ENCODE measurements at places on chromosomes 2 and 18.

DNA sequence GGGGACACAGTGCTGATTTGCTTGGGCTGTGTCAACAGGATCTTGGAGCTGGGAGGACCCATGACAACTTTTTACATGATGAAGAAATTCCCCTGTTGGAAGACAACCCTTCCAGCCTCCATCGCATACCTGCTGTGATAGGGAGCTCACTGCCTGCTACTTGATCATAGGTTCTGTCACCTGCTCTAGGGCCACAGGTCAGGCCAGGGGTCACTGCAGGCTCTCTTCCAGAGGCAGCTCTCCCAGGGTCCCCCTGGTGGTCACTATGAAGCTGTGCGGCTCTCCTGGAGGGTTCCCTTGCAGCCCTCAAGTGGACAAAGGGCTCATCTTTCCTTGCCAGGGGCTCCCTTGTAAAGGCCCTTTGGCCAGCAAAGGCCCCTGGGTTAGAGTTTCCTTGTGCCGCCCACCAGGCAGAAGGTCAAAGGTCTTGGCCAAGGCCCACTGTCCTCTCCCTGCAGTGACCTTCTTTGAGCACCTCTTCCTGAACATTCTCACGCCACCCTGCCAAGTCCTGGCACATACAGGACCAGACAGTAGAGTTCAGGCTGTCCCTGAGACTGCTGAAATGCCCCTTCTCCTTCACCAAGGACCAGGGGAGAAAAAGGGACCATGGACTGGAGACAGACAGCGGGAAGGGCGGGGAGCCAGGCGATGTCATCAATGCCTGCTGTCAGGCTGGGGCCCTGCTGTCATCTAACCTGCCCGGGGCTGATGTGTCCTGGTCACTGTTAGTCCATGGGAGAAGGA lies 345.1 kb downstream of the DYSF start:
- peak; percentile 33 for DNase-seq

- DNase-seq, result no peak
These were observed 129.2 kb downstream of the IKZF2 start for GRCh38 chr2:213021971-213022899.

GRCh38 chr2:154758871-154759270 lies 60.4 kb downstream of the KCNJ3 start:
- no peak for DNase-seq

DNA sequence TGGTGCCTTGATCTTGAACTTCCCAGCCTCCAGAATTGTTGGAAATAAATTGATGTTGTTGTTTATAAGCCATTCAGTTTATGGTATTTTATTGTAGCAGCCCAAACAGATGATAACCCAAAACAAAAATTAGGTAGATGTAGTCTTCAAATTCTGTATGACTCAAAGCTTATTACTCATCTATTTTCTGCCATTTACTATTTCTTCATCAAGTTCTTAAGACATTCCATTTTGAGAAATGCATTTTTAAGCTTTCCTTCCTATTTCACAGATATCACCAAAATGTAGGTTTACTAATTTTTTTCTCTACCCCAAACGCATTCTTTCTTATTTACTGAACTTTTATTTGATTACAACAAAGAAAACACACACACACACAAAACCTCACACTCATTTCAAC lies 148.2 kb downstream of the RND3 start:
- no peak for DNase-seq

DNA sequence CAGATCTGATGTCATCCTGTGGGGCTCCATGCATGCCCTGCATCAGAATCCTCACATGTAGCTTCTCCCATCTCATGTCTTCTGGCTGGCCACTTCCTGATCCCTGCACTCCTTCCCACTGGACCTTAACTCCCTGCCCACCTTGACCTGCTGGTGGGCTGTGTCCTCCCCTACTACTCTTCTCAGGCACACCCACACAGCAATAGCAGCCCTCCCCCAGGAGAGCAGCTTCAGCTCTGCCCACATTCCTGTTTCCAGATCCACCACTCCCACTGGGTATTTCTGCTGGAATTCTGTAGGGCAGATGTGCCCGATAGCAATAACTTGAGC lies 137.0 kb upstream of the HS6ST1 start:
- no peak for DNase-seq

DNA sequence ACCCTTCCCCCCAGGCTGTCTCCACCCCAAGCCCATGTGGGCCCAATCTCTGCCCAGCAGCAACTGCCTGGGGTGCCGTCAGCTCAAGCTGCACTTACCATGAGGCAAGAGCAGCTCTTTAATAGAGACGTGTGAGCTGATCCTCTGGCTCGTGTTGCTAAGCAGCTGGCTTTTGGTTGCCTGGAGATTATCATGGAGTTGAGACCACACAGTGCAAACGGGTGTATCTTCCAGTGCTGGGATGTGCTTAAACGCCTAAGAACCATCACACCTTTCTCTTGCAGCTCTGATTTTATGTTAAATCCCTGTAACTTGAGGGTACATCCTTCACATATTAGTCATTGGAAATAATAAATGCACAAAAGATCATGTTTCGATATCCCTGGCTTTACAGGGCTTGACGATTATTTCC lies 271.1 kb downstream of the PRKCE start:
- DNase-seq, result no peak

GRCh38 chr2:152492911-152493310 lies 157.9 kb downstream of the FMNL2 start:
- DNase-seq, result no peak
